Activated naive CD8-positive, alpha-beta T cell treated with anti-CD3 and anti-CD28 coated beads, Interleukin-2, amount 50 U/mL, for 16 hours (primary cell): ENCODE measurements at places on chromosomes 4 and X.

DNA sequence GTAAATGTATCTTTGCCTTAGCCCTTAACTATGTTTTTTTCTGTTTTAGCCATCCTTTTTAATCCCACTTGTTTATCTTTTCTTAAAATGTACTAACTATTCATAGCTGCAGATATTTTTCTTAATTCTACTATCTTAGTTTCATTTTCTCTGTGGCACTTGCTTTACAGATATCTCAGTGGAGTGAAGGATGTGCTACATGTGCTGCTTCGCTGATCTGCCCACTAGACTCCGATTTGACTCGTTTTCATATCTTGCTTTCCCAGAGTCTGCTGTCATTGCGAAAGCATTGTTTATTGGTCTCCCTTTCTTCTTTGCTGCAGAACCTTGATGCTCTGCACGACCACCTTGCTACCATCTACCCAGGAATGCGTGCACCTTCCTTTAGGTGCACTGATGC, 30.6 kb downstream of the GUCY1B1 start:
- no peak for DNase-seq

GRCh38 chr4:85747882-85748491, 273.0 kb downstream of the ARHGAP24 start:
- DNase-seq = no peak

- no peak for DNase-seq
Measured at GRCh38 chr4:159767406-159767805, 664.5 kb downstream of the RAPGEF2 start.

- DNase-seq = no peak
Measured at GRCh38 chrX:82237328-82237727, 1035.4 kb downstream of the SH3BGRL start.

- no peak for DNase-seq
Measured at GRCh38 chr4:126113058-126113457, 798.3 kb downstream of the FAT4 start.

- DNase-seq = no peak
Measured at GRCh38 chr4:138558886-138559285, 316.7 kb upstream of the SLC7A11 start.

GRCh38 chr4:122047456-122048425, 95.9 kb upstream of the TRPC3 start:
- no peak for DNase-seq

GRCh38 chr4:24126776-24127175, 236.9 kb upstream of the PPARGC1A start:
- no peak for DNase-seq

- no peak for DNase-seq
Measured at GRCh38 chrX:53288189-53288588, 6.8 kb upstream of the IQSEC2 start.

DNA sequence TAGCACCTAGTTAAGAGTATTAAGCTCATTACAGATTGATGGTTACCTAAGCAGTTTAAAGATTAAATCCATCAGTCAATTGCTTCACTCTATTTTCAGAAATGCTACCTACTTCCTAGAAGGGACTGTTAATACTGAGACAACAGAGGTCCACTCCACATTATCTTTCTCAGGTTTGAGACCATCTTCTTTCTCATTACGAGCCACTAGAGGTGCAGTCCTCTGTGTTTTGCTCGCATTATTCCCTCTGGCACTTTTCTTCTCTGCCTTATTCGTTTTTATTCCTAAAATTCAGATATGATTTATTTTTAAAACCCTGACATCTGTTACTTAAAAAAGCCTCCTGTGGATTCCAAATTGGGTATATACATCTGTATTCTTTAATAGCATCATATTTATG, 459.1 kb downstream of the FSTL5 start:
- no peak for DNase-seq

- no peak for DNase-seq
Measured at GRCh38 chrX:12967711-12968465, 7.0 kb upstream of the TMSB4X start.

- DNase-seq = no peak
Measured at GRCh38 chrX:264634-265455, 16.3 kb upstream of the PLCXD1 start.

- no peak for DNase-seq
Measured at GRCh38 chrX:23003116-23003515, 3.4 kb downstream of the DDX53 start.

DNA sequence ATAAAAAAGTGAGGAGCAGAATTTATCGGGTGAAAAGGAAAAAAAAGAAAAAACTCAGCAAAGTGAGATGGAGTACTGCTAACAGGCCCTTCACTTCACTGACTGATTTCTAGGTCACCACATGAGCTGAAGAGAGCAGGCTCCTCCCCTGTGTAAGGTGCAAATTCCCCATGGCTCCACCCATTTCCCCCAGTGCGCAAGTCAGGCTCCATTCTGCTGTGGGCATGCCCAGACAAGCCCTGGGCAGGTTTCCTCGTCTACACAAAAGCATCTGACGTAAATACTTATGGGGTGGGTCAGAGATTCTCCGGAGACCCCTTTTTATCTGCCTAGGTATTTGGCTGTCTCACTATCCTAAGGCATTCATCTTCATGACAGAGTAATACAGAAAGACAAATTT, 157.9 kb downstream of the MAGEB5 start:
- DNase-seq = no peak

DNA sequence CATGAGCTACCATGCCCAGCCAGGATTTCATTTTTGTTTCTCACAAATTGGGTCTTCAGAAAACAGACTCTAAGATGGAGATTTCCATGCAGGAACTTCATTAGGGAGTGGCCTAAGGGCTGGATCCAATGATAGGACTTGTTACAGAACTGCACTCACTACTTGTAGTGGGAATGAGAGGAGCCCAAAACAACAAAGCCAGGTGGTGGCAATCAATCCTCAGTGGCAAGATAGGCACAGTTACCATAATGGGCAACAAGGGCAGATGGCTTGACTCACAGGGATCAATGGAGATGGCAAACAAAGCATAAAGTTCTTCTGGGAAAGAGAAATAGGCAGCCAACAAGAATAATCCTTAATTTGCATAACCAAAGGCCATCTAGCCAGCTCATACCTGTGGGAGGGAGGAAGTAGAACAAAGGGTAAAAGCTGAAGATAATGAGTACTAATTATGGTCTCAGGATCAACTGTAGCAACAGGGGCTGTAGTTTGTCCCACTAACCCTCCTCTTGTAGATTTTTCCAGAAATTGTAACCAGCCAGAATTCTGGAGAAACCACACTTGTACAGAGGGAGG, 72.8 kb upstream of the MAPK10 start:
- DNase-seq = no peak

- no peak for DNase-seq
Measured at GRCh38 chrX:87265518-87265917, 252.1 kb upstream of the KLHL4 start.

DNA sequence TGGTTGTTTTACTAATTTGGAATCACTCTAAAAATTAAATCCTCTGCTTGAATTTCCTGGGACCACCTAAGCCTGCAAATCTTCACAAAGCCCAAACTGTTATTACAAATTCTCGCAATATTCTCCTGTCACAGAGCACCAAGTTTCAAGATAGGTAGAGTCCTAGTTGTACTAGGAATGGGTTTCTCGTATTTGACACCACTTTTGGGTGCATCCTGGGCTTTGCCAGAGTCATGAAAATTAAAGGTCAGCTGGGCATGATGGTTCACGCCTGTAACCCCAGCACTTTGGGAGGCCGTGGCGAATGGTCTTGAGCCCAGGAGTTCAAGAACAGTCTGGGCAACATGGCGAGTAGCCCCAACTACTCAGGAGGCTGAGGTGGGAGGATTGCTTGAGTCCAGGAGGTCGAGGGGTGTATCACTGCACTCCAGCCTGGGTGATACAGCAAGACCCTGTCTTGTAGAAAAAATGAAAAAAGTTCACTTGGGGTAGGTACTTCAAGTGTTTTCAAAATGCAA, 30.6 kb upstream of the MANBA start:
- no peak for DNase-seq

- DNase-seq = no peak
Measured at GRCh38 chrX:15816886-15817285, 26.6 kb downstream of the ZRSR2 start.

- DNase-seq = no peak
Measured at GRCh38 chrX:134684956-134685355, 26.7 kb upstream of the PLAC1 start.

DNA sequence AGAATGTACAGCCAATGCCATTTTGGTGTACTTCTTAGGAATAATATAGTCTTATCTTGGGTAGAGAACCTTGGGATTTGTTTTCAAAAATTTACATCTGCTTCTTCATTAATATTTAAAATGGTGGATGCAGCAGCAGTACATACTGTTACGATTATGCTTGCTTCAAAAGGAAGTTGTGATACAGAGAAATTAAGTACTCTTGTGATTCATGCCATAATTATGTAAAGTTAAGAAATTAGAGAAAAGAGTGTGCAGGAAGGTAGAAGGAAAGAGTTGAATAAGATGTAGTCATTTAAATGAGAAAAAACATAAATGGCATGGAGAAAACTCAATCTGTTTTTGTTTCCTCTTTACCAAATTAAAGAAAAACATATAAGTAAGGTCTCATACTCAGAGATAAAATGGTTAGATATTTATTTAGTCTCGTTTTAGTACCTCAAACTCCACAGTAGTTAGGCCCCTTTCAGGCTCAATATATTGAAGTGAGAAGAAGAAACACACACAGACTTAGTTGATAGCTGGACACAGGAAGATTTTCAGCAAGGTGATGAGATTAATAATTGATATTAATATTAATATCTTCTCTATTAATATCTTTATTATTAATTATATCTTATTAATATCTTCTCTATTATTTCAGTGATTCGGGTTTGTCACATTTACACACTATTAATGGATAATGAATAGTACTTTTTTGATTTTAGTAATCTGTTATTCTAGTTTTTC, 70.1 kb upstream of the HPGD start:
- no peak for DNase-seq

DNA sequence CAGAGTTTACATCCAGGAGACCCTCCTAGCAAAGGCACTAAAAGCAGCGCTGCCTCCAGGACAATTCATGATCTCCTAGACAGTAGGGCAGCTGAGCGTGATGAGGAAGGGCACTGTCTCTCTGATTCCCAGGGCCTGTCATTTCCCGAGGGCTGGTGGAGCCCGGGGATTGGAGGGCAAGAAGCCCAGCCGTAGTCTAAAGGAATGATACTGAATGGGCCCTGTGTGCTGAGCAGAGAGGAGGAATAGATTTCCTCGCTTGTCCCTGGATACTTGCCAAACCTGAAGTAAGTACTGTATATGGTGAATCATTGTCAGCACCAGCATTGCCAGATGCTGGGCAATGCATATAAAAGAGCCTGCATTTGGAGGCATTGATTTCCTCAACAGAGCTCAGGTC, 88.0 kb upstream of the SLITRK2 start:
- DNase-seq = no peak

DNA sequence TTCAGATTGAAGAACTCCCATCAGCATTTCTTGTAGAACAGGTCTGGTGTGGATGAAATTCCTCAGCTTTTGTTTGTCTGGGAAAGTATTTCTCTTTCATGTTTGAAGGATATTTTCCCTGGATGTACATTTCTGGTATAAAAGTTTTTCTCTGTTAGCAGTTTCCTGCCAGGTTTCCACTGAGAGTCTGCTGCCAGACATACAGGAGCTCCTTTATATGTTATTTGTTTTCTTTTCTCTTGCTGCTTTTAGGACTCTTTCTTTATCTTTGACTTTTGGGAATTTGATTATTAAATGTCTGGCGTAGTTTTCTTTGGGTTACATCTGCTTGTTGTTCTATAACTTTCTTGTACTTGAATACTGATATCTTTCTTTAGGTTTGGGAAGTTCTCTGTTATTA, 486.5 kb downstream of the ARAP2 start:
- DNase-seq = no peak
